ENCODE measurements at places on chromosomes 5 and 9.
A peak's percentile ranks its signal among the peaks of the same experiment; 100 is the strongest.

DNA sequence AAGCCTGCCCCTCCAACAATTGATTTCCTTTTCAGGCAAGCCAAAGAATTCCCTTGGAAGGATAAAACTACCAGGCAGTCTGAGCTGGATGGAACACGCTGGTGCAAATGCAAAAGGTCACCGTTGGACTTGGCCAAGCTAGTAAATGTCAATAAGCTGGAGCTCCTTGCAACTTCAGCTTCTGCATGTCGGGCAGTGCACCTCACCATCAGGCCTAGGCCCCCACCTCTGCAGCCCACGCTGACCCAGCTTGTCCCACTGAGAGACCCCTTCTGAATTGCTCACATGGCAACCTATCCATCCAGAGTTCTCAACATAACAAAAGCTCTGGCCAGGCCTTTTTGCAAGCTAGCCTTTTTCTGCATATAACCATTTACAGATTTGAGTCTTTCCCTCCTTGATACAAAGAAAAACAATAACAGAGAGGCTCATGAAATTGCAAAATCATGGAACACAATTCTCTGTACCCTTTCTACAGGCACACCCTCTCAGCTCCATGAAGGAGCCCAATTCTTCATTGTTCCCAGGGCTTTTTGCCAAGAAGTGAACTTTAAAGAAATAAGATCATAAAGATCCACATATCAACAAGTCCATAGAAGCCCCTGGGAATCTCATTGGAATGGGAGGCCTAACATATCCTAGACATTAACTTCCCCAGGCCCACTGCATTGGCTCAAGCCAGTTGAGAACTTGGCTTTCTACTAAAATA is 123.9 kb upstream of the SLIT3 start:
- DNase-seq: no peak

DNA sequence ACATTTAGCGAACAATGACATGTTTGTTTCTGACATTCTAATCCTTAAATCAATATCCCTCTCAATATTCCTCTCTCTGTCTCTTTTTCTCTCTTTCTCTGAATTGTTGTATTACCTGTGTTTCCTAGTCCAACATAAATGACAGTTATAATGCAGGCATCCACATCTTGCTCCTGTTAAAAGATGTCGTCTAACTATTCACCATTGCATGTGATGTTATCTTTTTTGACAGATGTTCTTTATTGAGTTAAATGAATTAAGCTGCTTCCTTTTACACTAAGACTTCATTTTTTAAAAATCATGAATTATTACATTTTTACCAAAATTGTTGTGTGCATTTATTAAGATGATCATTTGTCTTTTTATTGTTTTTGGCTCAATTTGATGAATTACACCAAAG is 527.5 kb downstream of the PRR16 start:
- no peak for DNase-seq

DNA sequence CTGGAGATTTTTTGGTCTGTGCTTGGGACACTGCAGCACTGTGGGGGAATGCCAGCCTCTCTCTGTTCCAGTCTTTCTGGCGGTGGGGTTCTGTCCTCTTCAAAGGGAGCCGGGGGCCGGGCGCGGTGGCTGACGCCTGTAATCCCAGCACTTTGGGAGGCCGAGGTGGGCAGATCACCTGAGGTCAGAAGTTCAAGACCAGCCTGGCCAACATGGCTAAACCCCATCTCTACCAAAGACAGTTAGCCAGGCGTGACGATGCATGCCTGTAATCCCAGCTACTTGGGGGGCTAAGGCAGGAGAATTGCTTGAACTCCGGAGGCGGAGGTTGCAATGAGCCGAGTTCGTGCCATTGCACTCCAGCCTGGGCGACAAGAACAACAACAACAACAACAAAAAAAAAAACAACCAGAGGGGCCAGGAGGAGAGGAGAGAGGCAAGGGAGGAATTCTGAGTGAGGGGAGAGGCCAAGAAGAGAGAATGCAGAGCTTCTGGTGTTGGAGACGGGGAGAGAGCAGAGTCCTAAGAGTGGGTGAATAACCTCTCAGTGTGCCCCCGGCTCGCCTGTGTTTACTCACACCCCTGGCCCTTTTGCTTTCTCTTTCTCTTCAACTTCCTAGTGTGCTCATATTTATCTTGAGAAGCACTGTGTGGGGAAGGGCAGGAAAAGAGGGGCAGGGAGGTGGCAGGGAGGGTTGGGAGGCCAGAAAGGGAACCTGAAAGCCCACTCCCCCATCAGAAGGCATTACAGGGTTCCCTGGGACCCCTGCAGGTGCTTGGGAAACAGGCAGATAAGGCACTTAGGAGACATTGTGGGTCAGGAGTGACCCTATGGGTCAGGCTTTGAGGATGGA is 3.2 kb upstream of the SET start:
- peak; percentile 31 for DNase-seq

DNA sequence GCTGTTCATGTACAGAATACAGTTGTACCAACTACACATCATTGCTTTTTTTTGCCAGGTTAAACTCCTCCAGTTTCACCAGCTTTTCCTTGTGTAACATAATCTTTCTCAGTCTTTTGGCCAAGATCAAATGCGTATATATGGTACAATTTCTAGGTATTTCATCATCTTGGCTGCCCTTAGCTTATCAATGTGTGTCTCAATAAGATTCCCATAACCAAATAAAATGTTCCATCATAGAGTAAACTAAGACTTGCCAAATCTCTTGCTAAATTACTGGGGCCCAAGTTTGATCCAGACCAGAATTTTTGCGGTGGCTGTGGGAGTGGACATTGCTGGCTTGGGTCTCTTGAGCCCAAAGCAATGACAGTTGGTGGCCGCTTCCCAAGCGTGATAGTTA is 24.3 kb upstream of the ERBIN start:
- no peak for DNase-seq

DNA sequence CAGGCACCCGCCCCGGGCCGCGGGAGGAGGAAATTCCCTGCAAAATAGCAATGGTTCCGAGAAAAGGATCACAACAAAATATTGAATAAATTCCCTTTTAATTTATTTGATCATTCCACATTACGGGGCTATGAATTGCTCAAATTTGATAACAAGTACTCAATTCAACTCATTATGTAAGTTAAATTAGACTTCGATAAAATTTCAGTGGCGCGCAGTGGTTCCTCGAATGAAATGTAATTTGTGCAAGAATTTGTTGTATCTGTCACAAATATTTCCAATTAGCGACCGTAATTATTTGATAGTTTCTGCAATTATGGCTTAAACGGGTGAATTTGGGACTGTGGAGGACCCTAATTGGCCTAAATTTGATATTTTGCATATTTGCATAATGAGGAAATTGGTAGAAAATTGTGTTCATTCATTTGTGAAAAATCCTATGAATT is 76.0 kb upstream of the TBCA start:
- no peak for DNase-seq

GRCh38 chr5:55578771-55579170 is 44.0 kb upstream of the PLPP1 start:
- no peak for DNase-seq

DNA sequence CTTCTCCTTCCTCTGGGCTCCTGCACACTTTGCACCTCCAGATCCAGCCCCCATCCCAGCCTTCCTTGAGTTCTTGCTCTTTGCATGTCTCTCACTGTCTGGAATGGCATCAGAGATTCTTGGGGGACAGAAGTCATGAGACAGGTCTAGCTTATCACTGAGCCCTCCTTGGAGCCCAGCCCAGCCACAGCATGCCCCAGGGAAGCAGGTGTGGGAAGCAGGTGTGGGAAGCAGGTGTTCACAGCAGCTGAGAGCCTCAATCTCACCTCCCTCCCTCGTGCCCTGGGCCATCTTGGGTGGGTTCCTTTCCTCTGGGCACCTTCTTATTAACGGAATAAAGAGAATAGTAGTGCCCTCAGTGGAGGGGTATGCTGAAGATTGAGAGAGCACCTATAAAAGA is 27.2 kb downstream of the SLC6A7 start:
- DNase-seq: no peak

Data from NB4 (cell line).